ENCODE measurements at places on chromosomes 5 and 9. TPM values are rescaled to one million over a fixed set of nuclear protein-coding genes. Genes with fewer than 3 reads are reported as not detected.

GRCh38 chr5:150779397-150780186 is 1.0 kb downstream of the SMIM3 start:
- DNase-seq: no peak
- peak overlapping the region; percentile 47 for H3K4me3 ChIP-seq
- peaks cover 21% of the 10 kb centered on the region for H3K4me1 ChIP-seq
- no peaks in the 10 kb centered on the region for H3K36me3 ChIP-seq
- no peaks in the 10 kb centered on the region for H3K27me3 ChIP-seq
- no peak overlapping the region for H3K27ac ChIP-seq

- DNase-seq: no peak
- no peak overlapping the region for H3K4me3 ChIP-seq
- no peak overlapping the region for H3K27ac ChIP-seq
- no peaks in the 10 kb centered on the region for H3K36me3 ChIP-seq
Measured at GRCh38 chr5:35407697-35408096, 177.4 kb upstream of the PRLR start.

- H3K27ac ChIP-seq: no peak overlapping the region
- no peaks in the 10 kb centered on the region for H3K4me1 ChIP-seq
- peaks cover 46% of the 10 kb centered on the region for H3K27me3 ChIP-seq
- no peak for DNase-seq
- no peaks in the 10 kb centered on the region for H3K36me3 ChIP-seq
Measured at GRCh38 chr5:139816566-139816965, 21.0 kb downstream of the PSD2 start.

LURAP1L gene
- total RNA-seq: 0.31 TPM

NIM1K gene
- 0.18 TPM for total RNA-seq

DNA sequence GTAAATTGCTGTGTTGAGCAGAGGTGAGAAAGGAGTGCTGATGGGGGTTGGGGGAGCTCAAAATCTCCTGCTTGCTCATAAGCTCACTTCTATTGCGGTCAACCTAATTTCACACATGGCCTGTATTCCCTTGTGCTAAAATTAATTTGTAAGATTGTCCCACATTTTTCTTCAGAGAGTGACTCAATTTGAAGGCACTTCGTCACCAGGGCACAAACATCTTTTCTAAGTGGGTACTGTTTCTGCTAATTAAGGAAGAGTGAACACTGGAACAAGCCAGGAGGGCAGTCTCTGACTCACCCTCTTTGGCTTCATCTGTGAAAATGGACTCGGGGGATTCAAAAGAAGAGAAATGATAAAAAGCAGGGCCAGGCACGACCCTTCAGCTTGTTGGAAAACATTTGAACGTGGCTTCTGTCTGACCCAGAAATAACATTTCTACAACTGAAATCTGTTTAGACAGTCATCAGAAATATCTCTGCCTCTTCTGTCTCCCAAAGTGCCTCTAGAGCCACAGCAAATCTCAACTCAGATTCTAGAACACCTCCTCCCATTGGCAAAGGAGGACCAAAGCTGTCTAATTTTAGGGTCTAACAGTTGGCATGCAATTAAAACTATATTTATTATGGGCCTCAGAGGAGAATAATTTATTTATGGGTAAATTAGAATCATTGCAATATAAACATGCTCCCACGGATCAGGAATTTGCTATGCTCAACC is 49.8 kb downstream of the FEM1C start:
- peaks cover 27% of the 10 kb centered on the region for H3K4me1 ChIP-seq
- H3K4me3 ChIP-seq: no peak overlapping the region
- no peaks in the 10 kb centered on the region for H3K36me3 ChIP-seq
- H3K27me3 ChIP-seq: no peaks in the 10 kb centered on the region

TMEM215 gene
- not detected for total RNA-seq

DNA sequence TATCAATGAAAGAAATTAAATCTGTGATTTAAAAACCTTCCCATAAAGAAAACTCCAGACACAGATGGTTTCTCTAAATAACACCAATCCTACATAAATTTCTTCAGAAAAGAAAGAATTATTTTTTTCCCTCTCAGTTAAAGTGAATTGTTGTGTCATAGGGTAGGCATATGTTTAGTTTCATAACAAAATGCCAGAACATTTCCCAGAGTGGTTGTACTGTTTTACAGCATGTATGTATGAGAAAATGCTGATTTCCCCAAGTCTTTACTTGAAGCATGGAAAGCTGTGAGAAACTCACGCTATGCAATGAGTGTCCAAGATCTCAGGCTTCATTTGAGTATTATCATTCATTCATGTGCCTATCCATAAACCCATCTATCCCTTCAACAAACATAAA is 582.5 kb downstream of the ELAVL2 start:
- no peak for DNase-seq
- no peak overlapping the region for H3K4me3 ChIP-seq
- H3K4me1 ChIP-seq: no peaks in the 10 kb centered on the region
- no peaks in the 10 kb centered on the region for H3K36me3 ChIP-seq

CERCAM gene
- 29.9 TPM for total RNA-seq

HNRNPK gene
- total RNA-seq: 473 TPM

GRCh38 chr9:120890320-120891244 is 13.6 kb upstream of the PHF19 start:
- no peaks in the 10 kb centered on the region for H3K27me3 ChIP-seq
- DNase-seq: no peak
- no peak overlapping the region for H3K27ac ChIP-seq
- no peaks in the 10 kb centered on the region for H3K4me1 ChIP-seq

DNA sequence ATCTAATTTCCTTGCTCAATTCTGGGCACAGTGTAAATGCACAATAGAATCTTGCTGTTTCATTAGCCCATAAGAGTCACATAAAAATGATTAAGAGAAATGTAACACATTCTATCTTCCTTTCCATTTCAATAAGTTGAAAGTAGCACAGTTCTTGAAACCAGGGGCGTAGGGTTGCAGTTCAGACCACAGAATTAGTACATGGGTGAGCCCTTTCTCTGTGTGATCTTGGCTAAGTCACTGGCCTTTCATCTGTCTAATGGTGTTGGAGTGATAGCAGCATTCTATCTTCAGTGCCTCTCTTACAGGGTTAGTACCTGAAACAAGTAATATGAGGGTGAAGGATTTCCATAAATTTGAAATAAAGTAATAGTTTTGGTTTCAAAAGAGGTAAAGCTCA is 445.3 kb upstream of the ZNF462 start:
- H3K4me3 ChIP-seq: no peak overlapping the region
- no peak overlapping the region for H3K27ac ChIP-seq
- H3K27me3 ChIP-seq: no peaks in the 10 kb centered on the region
- no peaks in the 10 kb centered on the region for H3K36me3 ChIP-seq
- no peak for DNase-seq
- peaks cover 28% of the 10 kb centered on the region for H3K4me1 ChIP-seq

DNA sequence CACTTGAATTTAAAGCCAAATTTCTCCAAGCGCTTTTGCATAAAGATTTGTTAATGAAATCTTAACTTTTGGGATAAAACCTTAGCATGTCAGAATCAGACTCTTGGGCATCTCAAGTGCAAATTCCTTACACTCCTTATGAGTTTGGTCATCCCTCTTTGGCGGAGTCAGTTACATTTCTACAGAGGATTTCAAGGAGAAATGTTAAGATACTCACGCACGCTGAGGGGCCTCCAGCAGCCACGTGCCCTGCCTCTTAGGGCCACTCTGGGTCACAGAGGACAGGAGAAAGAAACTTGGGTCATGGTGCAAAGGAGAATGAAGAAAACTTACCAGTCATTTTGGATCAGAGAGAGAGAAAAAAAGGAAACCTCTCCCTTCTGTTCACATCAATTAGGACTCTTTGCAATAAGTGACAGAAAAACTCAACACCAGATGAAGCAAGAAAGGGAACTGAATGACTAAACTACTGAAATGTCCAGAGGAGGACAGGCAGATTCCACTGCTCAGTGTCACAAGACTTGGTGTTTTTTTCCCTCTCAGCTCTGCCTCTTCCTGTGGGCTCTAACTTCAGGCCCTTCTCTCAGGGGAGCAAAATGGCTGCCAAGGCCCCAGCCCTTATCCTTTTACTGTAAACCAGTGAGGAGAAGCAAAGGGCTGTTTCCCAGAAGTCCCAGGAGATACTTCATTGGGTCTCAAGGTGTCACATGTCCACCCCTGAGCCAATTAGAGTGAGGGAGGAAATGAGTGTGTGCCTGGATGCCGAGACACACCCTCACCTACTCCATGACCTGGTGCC is 63.3 kb upstream of the NFIL3 start:
- no peak overlapping the region for H3K4me3 ChIP-seq
- peak; percentile 50 for DNase-seq
- no peaks in the 10 kb centered on the region for H3K27me3 ChIP-seq
- peaks cover 10% of the 10 kb centered on the region for H3K4me1 ChIP-seq

AQP7 gene
- not detected for total RNA-seq

DNA sequence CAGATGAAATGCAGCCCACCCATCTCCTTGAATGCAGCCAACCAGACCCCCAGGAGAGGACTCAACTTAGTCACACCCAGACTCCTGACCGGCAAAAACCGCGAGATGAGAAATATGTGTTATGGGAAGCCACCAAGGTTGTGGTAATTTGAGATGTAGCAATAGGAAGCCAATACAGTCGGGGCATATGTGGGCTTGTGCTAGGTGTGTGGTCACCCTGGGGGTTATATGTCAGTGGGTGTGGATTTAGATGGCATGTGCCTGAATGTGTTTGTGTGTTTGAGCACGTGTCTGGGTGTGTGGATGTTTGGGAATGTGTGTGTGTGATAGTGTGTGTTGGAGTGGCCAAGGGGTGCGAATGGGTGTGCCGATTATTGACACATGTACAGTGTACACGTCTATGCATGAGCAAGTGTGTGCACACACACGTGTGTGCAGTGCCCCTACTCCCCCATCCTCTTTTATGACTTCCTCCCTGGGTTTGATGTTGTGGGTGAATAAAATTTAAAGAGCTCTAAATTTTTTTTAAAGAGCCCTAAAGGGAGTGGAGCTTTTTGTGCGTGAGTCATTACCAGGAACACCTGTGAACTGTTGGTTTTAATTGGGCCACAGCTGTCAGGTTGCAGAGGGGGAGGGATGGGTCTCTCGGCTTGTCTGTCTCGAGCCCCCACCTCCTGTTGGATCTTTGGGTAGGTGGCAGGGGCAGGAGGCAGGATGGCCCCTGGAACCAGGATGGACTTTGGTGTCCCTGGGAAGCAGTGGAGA is 86.8 kb downstream of the LHX2 start:
- no peak for DNase-seq
- no peaks in the 10 kb centered on the region for H3K36me3 ChIP-seq
- H3K27ac ChIP-seq: no peak overlapping the region
- no peak overlapping the region for H3K4me3 ChIP-seq
